Effector CD4-positive, alpha-beta T cell (primary cell): ENCODE measurements at places on chromosomes 1 and 21.

DNA sequence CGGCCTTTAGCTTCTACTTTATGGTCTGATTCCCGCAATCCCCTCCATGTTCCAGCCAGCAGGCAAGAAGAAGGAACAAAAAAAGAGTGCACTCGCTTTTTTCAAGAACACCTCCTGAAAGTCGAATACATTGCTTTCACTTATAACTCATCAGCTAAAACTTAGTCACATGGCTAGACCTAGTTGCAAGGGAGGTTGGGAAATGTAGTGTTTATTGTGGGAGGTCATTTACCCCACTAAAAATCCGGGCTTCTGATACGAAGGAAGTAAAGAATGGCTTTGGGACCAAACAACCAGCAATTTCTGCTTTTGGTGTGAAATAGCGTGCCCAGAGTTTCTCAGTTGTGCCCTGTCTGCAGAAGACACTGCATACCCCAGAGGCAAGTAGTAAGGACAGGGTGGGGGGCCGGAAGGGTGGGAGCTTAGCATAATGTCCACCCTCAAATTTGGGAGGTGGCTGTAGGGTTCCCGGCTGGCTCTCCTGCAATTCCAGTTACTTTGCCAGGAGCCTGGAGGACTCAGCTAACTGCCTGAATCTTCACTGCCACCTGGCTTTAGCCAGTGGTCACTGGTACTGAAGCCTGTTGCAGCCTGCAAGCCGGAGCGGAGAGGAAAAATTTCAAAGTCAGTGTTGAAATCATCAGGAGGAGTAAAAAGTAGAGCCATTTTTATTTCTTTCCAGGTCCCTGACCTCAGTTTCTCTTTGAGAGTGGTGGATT, 57.7 kb upstream of the F3 start:
- DNase-seq, result no peak

DNA sequence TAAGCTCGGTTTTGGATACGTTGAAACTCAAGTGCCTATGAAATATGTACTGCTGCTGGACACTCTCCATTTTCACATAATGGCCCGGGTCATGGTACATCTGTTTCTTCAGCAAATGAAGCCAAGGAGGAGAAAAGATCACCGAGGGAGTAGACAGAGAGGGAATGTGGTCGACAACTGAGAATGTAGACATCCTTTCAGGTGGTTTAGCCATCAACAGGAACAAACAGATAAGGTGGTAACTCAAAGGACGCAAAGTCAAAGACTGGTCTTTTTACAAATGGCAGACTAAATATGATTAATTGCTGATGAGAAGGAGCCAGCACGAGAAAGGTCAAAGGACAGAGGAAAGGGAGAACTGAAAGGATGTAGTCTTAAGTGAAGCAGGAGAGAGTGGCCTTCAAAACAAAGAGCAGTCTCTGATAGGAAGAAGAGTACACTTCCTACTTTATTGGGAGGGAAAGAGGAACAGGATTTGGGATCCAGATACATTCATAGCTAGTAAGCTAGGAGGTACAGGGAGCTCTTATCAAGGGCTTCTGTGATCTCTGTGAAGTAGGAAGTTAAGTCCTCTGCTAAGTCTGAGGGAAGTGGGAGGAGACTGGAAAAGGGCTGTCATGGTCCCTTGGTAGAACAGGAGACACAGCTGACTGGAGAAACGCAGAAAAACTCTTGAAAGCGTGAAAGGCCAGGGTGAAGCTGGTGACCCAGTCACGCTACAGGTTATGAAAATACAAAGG, 28.3 kb downstream of the NUP133 start:
- no peak for DNase-seq

GRCh38 chr1:109781806-109782205, 18.1 kb upstream of the EPS8L3 start:
- no peak for DNase-seq

- no peak for DNase-seq
Observed at GRCh38 chr1:172146141-172146850, 274.2 kb upstream of the C1orf105 start.

GRCh38 chr1:7422561-7422960, 348.5 kb upstream of the VAMP3 start:
- no peak for DNase-seq

DNA sequence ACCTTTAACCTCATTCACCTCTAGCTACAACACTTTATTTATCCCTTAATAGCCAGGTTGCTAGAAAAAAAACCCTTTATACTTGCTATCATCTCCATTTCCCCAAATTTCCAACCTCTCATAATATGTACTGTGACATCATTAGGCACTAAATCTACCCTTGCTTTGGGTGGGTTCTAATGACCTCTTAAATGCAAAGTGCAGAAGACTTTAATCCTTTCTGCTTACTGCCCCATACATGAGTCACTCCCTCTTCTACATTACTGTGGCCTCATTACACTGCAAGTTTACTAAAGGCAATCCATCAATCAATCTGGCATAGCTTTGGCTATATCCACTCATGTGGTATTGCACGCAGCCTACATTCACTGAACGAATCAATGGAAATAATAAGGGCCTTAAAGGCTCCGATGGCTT, 353.3 kb downstream of the SMYD3 start:
- no peak for DNase-seq

DNA sequence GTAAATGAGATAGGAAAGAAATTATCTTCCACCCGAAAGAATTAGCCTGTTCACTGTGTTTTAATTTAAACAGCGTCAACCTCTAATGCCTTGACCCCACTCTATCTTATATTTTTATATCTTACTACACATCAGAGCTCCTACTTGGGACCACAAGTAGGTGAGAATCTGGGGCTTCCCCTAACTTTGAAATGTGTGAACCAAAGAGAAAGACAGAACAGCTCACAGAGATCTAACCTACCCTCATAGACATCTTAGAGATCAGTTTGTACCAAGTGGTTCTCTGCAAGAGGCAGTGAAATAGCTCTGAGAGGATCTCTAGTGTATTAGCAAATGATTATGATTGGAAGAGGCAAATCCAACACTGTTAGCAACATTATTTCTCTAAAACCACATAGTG, 31.0 kb upstream of the IFI16 start:
- DNase-seq, result no peak

GRCh38 chr1:161330346-161330745, 16.2 kb downstream of the SDHC start:
- DNase-seq, result no peak
